ENCODE measurements at places on chromosomes 12 and 14.
A peak's percentile ranks its signal among the peaks of the same experiment; 100 is the strongest.

DNA sequence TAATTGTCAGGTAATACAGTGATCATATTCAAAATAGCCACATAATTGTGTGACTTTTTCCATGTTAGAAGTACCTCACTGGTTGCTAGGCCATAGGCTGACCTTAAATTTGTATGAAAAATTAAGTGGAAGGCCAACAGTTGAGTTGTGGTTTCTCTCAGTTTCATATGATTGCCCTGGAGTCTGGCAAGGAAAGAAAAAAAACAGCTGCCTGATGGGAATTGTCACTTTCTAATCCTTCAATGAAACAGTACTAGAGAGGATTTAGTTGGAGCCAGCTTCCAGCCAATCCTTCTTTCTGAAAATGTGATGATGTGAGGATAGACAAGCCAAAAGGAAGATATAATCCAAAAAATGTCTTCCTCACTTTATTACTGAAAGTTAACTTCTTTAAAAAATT lies 113.6 kb downstream of the ALX1 start:
- no peak for DNase-seq

- peak; percentile 99 for DNase-seq
These were observed 128.0 kb upstream of the RASSF8 start for GRCh38 chr12:25830456-25830855.

DNA sequence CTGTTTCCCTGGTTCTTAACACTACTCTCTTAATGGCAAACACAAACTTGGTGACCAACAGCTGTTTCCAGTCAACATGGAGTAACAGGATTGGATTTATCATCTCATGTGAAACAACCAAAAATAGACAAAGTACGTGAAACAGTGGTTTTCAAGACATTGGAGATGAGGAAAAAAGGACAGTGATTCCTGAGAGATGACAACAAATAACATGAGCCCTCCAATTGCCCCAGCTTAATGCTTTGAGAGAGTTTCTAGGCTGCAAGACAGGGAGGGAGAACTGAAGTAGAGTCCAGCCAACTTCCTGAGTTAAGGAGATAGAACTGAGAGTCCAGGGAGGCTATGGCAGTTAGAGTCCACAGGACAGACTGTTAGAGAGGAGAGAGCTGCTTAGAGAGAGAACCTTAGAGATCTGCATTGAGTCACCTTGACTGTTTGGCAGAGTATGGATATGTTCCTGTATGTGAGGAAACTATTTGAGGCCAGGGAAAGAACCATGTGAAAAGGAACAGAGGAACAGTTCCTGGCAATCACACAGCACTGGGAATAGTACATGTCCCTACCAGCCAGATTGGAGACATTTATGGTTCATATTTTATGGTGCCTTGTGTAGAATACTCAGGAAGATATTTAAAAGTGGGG lies 106.4 kb downstream of the PCNX1 start:
- no peak for DNase-seq

- DNase-seq = no peak
These were observed 11.5 kb downstream of the FOXA1 start for GRCh38 chr14:37583358-37584210.

DNA sequence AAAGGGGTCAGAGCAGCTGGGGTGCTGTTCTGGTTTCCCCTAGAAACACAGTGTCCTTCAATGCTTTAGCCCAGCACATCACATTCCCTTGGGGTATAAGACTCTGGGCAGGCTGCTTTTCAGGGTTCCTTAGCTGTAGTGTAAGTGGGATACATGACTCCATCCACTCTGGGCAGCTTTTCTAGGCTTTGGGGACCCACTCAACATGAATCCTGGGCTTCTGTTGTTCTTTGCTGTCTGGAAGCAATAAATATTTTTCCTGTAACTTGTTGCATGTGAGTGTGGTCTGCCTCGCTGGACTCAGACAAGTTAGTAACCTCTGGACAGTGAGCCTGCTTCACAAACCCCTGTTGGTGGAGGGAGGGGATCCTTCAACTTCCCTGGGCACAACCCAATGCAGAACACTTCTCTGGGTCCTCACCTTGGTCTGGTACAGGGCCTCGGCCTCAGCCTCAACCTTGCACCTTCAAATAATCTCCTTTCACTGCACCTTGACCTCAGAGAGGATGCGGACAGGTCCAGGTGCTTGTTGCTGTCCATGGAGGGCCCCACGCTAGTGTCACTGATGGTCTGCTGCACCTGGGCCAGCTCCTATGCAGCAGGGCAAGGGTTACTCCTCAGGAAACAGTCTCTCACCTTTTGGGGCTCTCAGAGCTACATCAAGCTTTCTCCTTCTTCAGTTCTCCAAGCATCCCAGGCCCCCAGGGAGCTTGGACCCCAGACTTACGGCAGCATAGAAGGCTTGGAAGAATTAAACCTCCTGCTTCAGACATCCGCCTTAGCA lies 13.5 kb upstream of the KRT73 start:
- no peak for DNase-seq

GRCh38 chr14:64954491-64955240 lies 12.1 kb upstream of the GPX2 start:
- DNase-seq = no peak

DNA sequence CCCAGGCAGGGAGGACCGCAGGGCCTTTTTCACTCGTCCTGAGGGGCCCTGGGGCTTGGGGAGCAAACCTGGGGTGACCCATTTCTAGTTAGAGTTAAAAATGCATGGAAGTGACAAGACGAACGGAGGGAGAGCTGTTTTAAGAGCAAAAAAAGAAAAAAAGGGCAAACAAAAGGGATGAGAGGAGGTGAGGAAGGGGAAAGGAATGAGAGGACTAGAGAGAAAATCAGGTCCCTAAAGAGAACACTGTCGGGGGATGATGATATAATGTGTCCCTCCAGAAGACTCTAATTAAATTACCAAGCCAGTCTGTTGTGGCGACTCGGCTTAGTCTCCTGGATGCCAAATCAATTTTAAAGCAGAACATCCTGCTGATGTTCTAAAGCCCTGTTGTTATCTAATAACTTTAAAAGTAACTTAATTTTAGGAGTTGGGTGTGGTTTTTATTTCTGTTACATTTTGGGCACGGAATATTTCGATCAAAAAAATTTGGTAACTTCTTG lies 1.1 kb downstream of the ANO6 start:
- no peak for DNase-seq

DNA sequence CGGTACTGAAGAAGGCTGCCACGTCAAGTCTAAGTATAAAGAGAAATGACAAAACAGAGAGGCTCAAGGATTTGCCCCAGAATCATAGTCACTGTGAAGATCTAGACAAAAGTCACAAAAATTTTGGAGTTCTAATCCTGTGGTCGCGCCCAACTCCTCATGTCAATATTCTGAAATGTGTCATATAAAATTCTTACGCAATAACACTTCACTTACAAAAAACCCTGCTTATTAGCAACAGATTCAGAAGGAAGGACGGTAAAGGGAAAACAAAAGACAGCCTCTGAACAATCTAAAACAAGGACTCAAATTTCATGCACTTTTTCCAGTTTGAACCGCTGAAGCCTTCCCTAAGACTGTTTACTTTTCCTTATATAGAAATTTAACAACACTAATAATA lies 94.7 kb downstream of the TSPAN8 start:
- DNase-seq = no peak

DNA sequence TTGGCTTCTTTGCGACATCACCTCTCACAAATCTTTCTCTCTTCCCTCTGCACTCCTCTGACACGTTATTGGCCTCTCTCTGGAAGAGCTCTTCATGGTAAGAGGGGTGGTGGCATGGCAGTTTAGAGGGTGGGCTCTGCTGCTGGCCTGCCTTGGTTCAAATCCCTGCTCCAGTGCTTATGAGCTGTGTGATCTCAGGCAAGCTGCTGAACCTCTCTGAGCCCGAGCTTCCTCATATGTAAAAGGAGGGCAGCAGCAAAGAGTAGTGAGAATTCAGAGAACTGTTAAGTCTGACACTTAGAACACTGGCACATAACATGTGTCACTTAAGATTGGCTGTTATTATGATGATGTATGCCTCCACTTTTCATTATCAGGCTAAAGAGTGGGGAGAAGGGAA lies 118.3 kb downstream of the RBM19 start:
- DNase-seq = no peak

DNA sequence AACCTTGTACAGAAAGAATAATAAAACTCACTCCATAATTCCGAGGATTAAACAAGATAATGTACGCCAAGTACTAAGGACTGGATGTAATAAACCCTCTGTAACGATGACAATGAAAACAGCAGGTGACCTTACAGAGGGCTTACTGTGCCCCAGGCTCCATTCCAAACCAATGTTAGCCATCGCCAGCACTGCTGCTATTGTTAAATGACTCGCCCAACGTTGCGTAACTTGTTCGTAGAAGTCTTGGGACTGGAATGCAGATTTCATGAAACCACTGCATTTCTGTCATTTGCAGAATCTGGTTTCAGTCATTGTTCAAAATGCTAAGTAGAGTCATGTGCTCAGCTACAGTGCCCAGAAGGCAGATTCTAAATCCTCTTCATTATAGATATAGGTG lies 728 bp upstream of the STON2 start:
- peak; percentile 95 for DNase-seq

DNA sequence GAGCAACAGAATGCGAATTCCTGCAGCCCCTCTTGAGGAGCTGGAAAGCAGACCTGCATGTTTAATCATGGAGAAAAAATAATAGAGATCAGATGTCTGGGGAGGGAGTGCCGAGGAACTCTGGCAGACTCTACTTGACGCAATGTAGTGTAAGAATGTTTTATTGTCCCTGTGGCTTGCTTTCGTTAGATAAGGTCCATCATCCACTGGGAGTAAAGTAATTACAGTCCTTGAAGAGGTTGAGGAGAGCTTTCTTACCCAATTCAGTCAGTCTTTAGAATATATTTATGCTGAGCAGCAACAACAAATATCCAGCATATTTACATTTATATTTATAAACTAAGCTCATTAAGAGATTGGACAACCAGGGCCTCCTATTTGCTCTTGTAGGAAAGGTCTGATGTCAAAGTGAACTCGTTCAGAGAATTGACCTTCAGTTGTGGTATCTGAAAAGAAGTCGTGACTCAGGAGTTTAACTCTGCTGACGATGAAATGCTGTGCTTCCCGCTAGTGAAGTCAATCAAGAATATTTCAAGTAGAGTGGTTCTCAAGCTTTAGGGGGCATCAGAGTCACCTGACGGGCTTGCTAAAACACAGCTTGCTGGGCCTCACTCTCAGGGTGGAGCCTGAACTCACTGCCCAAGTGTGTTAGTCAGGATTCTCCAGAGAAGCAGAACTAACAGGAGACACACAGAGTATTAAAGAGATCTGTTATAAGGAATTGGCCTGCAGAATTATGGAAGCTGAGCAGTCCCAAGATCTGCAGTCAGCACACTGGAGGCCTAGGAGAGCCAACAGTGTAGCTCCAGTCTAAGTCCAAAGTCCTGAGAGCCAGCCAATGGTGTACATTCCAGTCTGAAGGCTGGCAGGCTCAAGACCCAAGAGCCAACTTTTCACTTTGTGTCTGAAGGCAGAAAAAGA lies 139.3 kb upstream of the LMNTD1 start:
- peak; percentile 80 for DNase-seq
